SIG-M5 (cell line): ENCODE measurements at places on chromosomes 12 and 14.

DNA sequence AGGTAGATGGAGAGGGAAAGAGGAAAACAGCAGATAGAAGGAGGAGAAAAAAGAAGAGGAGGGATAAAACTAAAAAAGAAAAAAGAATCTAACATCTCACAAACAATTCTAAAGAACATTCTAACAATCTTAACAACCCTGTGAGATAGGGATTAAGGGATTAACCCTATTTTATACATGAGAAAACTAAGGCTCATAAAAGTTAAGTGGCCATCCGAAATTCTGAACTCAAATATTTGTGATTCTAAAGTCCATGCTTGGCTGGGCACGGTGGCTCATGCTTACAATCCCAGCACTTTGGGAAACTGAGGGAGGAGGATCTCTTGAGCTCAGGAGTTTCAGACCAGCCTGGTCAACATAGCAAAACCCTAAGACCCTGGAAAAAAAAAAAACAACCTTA is 13.1 kb downstream of the KIF21A start:
- DNase-seq, result no peak

- DNase-seq, result no peak
Measured at GRCh38 chr14:55711175-55711811, 131.3 kb downstream of the KTN1 start.

- no peak for DNase-seq
Measured at GRCh38 chr14:69687606-69688298, 76.4 kb downstream of the SUSD6 start.

GRCh38 chr12:53872367-53872766 is 66.3 kb upstream of the HOXC13 start:
- no peak for DNase-seq

DNA sequence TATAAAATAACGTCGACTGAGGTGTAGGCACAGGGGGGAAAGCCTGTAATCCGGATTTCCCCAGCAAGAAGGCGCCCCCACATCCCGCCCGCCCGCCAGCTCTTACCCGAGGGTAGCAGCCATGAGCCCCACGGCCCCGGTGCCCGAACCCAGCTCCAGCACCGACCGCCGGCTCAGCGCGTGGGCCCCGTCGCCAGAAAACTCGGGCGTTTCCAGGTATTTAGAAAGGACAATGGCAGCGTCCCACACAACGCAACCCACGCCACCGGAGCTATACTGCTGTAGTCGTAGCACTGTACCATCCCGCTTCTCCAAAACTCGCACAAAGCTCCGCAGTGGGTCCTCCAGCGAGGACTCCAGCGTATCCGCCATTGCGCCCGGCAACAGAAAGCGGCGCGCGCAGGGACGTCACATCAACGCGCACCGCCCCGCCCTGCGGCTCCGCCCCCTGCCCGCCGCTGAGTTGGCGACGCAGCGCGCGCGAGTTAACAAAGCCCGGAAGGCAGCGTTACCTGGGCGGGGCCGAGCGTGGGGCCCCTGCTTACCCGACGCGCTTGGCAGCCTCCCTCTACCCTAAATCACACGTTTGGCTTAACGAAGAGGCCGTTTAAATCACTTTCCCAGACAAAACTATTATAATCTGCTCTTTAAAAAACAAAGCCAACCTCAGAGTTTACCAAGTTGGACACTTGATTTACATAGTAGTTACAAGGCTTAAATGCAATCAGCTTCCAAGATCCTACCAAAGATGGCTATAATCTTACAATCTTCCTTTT is at the start of gene VCPKMT:
Gene VCPKMT (minus strand): TSS at position 392 of the 776 bp plus-strand sequence. CDS start 20 bp downstream, at position 372.
- DNase-seq, result peak; percentile 65

DNA sequence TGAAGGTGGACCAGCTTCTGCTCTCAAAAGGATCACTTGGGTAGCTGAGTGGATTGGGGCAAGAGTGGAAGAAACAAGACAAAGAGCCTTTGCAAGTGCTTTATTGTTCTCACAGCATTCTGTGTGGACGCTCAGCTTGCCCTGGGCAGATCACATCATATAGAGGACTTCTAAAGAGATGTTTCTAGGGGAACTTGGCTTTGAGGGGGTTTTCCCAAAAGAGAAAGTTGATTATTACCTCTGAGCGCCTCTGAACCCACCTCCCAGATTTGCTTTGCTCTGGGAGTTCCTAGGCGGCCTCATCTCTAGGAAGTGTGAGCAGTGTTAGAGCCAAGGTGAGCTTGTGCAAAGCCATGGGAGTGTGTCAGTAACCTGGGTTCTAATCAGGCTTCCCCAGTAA is 81.7 kb downstream of the RIN3 start:
- DNase-seq, result no peak

GRCh38 chr14:38900887-38901286 is 202.1 kb downstream of the SEC23A start:
- no peak for DNase-seq

- DNase-seq, result no peak
Measured at GRCh38 chr12:106178562-106178961, 39.8 kb upstream of the NUAK1 start.

GRCh38 chr12:101855976-101856375 is 21.4 kb upstream of the DRAM1 start:
- no peak for DNase-seq

GRCh38 chr12:52387859-52388258 is 2.4 kb upstream of the KRT84 start:
- no peak for DNase-seq

DNA sequence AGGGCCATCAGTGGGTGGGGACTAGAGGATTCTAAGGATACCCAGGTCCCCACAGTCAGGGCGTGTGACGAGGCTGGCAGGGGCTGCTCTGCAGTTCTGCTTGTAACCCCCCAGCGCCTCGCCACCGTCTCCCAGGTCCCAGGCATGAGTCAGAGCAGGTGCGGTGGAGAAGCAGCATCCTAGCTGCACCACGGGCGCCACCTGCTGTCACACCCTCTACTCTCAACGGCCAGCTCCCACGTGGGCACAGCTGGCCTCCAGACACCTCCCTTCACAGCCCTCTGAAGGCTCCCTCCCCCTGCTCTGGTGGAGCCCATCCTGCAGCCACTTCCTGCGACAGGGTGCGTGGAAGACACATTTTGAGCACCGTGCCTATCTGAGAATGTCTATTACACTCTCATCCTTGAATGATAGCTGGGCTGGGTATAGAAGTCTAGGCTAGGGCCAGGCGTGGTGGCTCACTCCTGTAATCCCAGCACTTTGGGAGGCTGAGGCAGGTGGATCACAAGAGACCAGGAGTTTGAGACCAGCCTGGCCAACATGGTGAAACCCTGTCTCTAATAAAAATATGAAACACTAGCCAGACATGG is 6.9 kb upstream of the NUDT14 start:
- no peak for DNase-seq
